D721Med (cell line): ENCODE measurements at places on chromosomes 6 and 20.

DNA sequence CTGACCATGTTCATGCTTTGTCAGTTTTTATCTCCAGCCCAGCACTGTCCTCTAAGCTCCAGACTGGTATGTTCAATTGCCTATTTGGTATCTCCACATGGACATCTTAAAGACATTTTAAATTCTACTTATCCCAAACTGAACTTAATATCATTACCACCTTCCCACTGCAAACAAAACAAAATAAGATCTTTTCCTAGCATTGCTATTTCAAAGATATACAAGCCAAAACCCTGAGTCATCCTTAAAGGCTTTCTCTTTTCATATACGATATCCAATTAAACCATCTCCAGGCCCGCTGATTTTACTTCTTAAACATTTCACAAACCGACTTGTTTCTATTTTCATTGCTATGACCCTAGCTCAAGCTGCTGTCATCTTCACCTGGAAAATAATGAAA lies 35.1 kb upstream of the HS3ST5 start:
- no peak for DNase-seq

GRCh38 chr6:135233686-135234491 lies 52.8 kb downstream of the MYB start:
- no peak for DNase-seq

- DNase-seq, result no peak
Observed at GRCh38 chr6:154792761-154793160, 59.5 kb downstream of the SCAF8 start.

DNA sequence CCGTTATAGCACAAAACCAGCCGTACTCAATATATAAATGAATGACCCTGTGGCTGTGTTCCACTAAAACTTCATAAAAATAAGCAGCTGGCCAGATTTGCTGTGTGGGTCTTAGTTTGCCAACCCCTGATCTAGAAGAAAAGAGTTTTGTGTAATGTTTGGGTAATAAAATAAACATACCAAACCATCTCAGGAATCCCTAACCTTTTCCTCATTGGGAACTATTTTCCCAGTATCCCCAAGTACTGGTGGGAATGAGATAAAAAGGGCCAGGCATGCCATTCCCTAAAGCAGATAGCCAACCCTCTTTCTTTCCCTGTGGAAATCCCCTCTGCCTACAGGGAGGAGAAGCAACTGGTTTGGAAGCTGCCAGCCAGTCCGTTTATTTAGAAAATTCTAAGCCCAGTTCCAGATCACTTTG lies 169.1 kb upstream of the AKAP12 start:
- no peak for DNase-seq

DNA sequence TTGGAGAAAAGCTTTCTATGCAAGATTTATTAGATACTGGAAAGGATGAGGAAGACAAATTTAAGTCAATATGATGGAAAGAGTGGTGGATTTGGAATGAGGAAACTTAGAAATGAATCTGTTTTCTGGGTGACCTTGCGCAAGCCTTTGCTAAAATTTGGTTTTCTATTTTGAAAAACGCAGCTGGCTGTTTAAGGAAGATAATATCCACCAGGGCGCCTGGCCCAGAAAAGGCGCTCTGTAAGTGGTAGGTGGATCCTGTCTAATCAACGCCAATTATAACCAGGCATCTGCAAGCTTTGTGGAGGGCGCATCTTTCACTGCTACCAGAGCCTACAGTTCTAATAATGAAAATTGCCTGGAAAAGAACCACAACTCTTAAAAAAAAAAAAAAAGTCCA lies 398 bp upstream of the SPATS1 start:
- DNase-seq, result no peak

- DNase-seq, result no peak
Observed at GRCh38 chr6:114648847-114649246, 306.0 kb upstream of the HS3ST5 start.

DNA sequence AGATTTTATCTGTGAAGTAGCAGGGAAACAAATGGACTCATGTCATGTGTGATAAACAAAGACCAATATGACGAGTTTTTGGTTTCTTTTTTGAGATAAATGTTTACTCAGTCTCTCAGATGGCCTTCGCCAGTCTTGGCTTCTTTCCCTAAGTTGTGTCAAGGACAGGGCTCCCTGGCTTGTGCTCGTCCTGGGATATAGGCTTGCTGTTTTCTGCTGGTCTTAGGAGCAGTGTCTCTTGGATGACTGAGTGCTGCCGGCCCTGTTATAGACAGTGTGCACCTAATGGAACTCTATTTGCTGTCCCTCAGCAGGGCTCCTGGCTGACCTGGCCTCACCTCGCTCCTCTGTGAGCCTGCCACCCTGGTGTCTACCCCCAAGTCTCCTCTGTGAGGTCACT lies 324.1 kb upstream of the SYNCRIP start:
- no peak for DNase-seq

- no peak for DNase-seq
Observed at GRCh38 chr6:118768904-118769325, 117.5 kb upstream of the CEP85L start.
